ENCODE measurements at places on chromosomes 7 and 10. TPM values are rescaled to one million over a fixed set of nuclear protein-coding genes. Genes with fewer than 3 reads are reported as not detected.

UBTD1 gene
- 58.4 TPM for total RNA-seq

OR2A5 gene
- total RNA-seq = not detected

FAM237B gene
- total RNA-seq = not detected

TMEM196 gene
- total RNA-seq = not detected

NODAL gene
- total RNA-seq = not detected

GBF1 gene
- 18.1 TPM for total RNA-seq

TRPV6 gene
- total RNA-seq = not detected

TFEC gene
- 15.4 TPM for total RNA-seq

GIMAP4 gene
- total RNA-seq = 63.4 TPM

PPP1R9A gene
- total RNA-seq = 9.3 TPM

FAM180A gene
- total RNA-seq = not detected

DNA sequence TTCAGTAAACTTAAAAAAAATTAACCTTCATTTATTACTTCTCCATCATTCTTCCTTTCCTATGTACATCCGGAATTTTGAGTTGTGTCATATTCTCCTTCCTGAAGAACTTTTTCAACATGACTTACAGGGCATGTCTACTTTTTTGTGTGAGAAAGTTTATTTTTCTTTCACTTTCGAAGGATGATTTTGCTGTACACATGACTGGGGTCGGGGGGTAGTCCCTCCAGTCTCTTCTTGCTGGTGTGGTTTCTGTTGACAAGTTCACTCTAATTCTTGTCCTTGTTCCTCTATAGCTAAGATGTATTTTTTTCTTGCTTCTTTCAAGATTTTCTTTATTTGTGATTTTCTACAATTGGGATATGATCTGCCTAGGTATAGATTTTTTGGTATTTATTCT lies 55.8 kb downstream of the INPP5A start:
- DNase-seq = no peak

GRCh38 chr7:156650042-156650441 lies 9.5 kb downstream of the RNF32 start:
- no peak for DNase-seq

GRCh38 chr10:131905603-131906268 lies 4.9 kb downstream of the PPP2R2D start:
- no peak for DNase-seq

- DNase-seq = no peak
Measured at GRCh38 chr10:43876976-43877375, 228.3 kb upstream of the ZNF32 start.

DNA sequence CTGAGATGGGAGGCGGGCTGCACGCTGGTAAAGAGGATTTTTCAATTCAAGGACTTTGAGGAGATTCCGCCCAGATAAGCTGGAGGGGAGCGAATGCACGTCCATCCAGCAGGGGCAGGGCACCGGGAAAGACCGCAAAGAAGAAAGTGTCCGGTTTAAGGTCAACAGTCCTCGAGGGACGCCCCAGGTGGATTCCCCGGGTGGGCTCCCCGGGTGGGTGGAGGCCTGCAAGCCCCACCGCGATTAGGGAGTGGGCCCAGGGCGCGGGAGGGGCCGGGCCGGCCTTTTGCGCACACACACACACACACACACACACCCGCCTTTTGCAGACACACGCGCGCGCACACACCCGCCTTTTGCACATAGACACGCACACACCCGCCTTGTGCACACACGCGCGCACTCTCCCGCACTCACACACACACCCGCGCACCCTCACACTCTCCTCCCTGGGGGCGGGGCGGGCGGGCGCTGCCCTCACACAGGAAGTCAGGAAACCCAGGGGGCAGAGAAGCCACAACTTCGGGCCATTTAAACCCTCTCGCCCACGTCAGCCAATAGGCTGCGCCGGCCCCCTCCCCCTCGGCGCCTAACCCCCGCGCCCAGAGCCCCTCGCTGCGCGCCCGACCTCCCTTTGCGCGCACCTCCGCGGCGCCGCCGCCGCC lies 615 bp downstream of the ARHGAP12 start:
- DNase-seq = no peak

- no peak for DNase-seq
Measured at GRCh38 chr7:70497793-70498192, 634.2 kb upstream of the GALNT17 start.

DNA sequence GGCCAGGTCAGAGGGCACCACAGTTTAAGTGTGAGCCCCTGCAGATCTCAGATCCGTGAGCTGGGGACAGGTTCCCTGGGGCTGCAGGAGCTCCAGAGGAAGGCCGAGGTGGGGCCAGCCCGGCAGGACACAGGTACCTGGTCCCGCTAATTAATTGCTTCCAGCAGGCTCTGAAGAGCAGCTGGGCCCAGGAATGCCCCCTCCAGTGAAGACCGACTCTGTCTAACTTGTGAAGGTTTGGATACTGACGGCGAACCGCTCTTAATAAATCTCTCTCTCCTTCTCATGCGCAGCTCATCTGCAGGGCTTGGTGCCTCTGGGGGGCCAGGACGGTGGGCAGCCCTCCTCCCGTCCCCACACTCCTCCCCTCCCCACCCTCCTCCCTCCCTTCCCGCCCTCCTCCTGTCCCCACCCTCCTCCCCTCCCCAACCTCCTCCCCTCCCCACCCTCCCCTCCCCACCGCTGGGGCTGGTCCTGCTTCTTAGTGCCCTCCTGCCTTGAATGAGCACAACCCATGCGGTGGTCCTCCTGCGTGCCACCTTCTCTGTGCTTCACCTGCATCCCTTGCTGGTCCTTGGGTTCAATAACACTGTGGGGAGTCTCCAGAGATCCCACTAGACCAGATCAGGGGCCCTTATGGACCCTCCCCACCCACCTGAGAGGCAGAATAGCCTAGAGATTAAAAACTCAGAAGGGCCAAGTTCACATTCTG lies 38.3 kb downstream of the PDGFA start:
- no peak for DNase-seq

DNA sequence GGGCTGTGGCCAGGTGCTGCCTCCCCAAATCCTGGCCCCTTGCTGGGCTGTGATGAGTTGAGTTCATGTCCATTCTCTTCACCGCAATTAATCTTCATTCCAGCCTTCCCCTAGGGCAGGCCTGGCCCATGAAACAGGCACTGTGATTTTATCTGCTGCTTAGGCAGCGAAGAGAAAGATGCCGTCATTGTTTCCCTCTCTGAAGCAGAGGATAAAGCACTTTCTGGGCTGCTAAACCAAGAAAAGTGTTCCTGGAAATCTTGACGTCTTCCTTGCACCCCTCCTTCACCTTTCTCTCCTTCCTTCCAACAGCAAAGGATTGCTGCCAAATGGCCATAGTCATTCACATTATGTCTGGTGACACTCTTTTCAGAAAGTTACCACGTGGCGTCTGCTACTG lies 265.9 kb downstream of the ZEB1 start:
- no peak for DNase-seq

DNA sequence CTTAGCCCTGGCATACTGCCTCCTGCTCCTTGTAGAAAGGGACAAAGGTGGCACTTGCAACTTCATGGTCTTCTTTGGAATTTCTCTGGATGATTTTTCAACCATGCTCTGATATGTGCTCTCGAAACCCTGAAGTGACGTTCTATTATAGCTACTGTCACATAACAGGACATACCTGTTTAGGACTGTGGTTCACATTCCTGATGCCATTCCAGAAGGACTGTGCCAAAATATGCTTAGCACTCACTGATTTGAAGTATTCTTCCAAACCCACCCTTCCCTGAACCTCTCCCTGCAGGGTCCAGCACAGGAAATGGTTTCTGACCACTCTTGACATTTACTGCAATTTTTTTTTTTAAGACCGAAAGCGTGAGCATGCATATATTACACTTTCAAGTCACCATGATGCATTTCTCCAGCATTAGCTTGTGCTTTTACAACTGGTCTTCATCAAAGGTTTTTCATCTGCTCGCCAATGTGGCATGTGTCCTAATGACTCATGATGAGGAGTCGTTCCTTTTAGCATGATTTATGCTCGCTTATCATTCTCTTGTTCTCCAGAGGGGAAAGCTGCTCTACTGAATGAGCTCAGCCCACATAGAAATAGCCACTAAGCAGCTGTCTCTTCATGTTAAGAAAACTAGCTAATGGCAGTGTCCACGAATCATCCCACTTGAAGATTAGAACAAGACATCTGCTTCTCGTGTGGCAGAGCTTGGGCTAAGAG lies 135.2 kb downstream of the ADAM12 start:
- no peak for DNase-seq

- DNase-seq = no peak
Measured at GRCh38 chr10:118944959-118945633, 84.4 kb upstream of the NANOS1 start.

GRCh38 chr7:956031-956430 lies 1.6 kb upstream of the ADAP1 start:
- no peak for DNase-seq

DNA sequence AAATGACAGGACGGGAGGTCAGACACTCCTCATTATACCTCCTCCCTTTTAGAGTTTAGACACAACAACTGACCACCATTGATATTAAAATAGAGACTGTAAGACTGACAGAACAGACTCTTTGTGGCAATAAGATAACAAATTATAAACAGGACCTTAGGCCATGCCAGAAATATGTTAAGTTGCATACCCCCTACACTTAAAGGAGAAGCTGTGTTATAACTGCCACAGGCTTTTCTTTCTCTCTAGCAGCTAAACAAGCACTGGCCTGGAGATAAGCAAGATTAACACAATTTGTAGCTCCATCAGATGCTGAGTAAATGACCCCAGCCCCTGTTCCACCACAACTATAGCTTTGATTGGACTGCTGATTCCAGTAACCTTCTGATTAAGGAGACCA lies 10.5 kb upstream of the UNC5B start:
- no peak for DNase-seq

Data from pulmonary artery endothelial cell (primary cell).